Vagina (tissue), 2 donors: ENCODE measurements at places on chromosomes 5 and 9.
A peak's percentile ranks its signal among the peaks of the same experiment; 100 is the strongest.

GRCh38 chr5:138210985-138211384, 2.1 kb downstream of the CDC23 start:
- no peak for DNase-seq

GRCh38 chr5:179536676-179537075, 13.7 kb upstream of the RUFY1 start:
- no peak for DNase-seq

- DNase-seq, result no peak
These were observed 140.1 kb downstream of the TLE4 start for GRCh38 chr9:79711874-79712273.

DNA sequence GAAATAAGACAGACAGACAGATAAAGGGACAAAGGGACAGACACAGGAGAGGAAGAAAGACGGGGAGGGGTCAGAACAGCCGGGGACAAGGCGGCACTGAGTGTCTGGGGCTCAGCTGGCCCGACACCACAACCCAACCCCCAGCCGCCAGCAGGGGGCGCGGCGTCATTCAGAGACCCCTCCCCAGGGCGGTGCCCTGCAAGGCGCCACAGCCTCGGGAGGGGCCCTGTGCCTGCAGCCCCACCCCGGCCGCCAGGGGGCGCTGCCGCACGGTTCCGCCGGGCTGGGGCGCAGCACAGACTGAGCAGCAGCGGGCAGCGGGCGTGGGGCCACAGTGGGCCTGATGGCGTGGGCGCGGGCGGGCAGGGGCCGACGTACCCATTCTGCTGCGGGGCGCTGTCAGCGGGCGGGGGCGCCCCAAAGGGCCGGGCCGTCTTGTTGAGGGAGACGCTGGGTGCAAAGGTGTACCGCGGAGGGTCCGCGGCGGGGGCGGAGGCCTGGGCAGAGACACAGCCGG, 5.9 kb downstream of the PDLIM7 start:
- no peak for DNase-seq

DNA sequence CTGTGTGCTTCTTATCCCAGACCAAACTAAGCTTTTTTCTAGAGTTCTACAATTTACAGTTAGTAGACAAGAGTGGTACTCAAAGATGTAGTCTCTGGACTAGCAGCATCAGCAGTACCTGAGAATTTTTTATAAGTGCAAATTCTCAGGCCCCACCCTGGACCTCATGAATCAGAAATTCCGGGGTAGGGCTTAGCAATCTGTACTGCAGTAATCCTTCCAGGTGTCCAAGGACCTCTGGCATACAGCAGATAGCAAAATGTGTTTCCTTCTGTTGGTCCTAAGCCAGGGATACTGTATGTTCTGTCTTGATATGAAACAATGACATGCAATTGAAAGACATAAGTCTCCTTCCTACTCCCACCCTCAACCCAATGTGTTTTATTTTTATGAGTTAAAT, 194.3 kb downstream of the MSX2 start:
- no peak for DNase-seq

GRCh38 chr9:124180557-124180956, 77.2 kb upstream of the NEK6 start:
- DNase-seq, result no peak

- DNase-seq, result no peak
These were observed 44.0 kb upstream of the SVEP1 start for GRCh38 chr9:110623462-110624025.

DNA sequence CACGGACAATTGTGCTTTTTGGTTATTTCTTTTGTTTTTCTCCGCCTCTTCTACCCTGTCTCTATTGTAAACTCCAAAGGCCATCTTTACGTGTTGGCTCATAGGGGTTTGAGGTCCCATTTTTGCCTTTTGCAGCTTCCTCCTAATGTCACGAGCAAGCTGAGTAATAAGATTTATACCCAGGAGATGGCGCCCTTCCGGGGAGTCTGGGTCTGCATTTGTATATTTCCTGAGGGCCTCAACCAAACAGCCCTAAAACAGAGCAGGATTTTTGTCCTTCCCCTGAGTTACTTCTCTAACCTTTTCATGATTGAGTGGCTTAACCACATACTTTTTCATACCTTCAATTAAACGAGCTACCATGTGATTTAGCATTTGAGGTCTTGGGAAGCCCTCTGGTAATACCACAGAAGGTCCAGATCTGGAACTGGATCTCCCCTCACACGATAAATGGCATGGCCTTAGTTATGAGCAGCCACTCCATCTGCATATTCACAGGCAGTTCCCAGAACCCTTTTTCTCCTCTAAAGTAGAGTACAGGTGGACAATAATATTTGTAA, 11.2 kb upstream of the CFAP95 start:
- DNase-seq, result no peak

DNA sequence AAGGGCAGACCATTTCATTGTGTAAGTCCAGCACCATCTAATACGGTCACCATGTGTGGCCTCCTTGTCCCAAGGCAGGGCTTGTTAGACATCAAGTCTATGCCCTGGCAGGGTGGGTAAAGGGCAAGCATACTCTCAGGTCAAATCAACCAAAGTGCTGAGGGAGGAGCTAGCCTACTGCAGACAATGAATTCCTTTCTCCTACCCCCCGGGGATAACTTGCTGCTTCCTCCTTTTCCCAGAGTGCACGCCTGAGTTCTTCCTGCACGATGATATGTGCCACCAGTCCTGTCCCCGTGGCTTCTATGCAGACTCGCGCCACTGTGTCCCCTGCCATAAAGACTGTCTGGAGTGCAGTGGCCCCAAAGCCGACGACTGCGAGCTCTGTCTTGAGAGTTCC, 71.4 kb downstream of the RFK start:
- no peak for DNase-seq

DNA sequence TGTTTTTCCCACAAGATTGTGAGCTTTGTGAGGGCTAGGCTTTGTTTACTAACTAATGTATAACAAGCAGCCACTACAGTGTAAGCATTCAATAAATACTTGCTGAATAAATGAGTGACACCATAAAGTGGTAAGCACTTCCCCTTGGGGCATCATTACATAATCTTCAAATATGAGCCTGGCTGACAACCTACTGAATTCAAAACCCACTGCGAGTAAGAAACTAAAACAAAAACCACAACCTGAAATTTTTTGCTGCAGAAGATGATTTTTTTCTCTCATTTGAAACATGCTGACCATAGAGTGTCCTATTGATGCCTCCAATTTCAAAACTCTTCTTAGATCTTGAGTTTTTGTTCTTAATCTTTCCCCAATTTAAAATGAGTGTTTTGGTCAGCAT, 331.3 kb upstream of the CCNG1 start:
- no peak for DNase-seq

DNA sequence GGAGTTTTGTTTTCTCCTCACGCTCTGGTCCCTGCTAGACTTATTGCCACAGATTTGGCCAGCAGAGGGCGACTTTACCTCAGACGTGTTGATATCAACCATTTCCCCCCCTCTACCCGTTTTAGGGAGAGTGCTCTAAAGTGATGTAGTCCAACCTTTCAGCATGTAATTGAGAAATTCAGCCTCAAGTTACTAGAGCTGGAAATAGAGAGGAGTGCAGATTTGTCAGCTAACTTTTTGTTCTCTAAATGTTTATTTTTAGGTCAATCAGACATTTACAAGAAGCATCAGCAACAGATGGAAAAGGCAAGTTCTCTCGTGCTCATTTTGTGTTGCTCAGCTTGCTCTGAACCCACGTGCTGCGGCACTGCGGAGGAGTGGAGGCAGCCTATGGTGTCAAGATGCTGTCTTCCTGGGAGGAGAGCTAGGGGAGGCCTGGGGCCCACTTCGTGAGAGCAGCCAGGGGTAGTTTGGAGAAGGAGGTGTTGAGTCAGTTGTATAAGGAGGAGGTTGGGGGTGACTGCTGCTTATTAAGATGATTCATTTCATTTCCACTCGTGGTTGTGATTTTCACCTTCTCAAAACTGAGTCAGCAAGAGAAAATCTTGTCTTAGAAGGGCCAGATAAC, 53.6 kb downstream of the GPR107 start:
- DNase-seq, result no peak

- DNase-seq, result no peak
These were observed 2.0 kb upstream of the CCL27 start for GRCh38 chr9:34664281-34665066.

DNA sequence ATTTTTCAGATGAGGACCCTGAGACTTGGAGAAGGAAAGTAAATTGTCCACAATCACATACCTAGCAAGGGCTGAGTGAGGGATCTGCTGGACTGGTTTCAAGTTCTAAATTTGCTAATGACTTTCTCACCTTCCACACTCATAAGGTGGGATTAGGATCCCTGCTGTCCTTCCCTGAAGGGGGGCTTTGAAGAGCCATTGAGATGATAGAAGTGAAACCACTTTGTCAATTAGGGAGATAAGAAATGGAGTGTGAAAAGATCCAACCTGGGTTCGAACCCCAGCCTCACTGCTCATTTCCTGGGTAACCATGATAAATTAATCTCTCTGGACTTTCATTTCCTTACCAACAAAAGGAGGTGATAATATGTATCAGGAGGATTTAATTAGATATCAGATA, 32.7 kb upstream of the FOXE1 start:
- no peak for DNase-seq

DNA sequence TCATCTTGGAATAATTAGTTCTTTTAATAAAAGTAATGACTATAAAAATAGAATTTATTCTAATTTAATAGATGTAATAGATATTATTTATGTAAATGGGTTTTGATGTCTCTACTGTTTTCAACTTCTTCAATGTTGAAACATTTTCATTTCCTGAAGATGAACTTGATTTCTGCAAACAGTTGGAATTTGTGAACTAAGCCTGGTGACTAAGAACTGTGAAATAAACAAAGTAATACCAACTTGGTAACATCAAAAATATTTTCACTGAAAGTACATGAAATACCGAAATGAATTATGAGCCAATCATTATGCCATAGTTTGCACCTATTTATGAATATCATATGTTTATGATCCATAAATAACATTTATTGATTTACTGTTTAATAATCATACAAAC, 143.8 kb upstream of the FGF10 start:
- no peak for DNase-seq

DNA sequence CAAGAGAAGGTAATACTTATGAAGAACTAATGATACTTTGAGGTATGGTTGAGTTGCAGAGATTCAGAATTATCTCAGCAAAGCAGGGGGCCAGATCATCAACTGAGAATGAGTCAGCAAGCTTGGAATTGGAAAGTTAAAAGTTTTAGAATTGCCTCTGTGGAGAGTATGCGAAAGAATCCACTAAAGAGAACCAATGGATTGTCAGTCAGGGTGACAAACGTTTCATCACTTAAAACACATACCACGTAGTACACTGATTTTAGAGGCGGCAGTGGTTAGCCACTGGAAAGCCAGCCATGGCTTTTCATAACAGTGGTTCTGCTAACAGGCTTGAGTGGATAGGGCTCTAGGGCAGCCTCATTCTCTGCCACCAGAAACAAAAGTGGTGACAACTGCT, 30.7 kb downstream of the AOPEP start:
- no peak for DNase-seq

GRCh38 chr5:1807451-1808185, 6.4 kb downstream of the NDUFS6 start:
- DNase-seq, result no peak

- DNase-seq, result no peak
These were observed 804 bp upstream of the IL17B start for GRCh38 chr5:149379818-149380374.

DNA sequence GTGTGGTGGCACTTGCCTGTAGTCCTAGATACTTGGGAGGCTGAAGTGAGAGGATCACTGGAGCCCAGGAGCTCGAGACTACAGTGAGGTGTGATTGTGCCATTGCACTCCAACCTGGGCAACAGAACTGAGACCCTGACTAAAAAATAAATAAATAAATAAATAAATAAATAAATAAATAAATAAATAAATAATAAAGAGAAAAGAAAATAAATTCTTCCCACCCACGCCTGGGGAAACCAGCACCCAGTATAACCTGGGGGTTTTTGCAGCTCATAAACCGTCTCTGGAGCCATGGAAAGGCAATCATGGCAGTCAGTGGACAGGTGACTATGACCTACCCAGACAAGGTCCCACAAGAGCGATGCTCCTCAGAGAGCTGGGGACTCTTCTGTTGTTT, 7.9 kb downstream of the WNT8A start:
- DNase-seq, result no peak

GRCh38 chr9:93114169-93114983, 18.4 kb downstream of the CARD19 start:
- no peak for DNase-seq

- DNase-seq, result no peak
These were observed 118.0 kb downstream of the SPATA31D1 start for GRCh38 chr9:82106536-82106935.

GRCh38 chr9:127185931-127186781, 63.7 kb upstream of the ANGPTL2 start:
- peak; percentile 98 for DNase-seq

GRCh38 chr5:174573221-174573994, 151.0 kb upstream of the MSX2 start:
- no peak for DNase-seq

GRCh38 chr5:135632798-135633197, 54.0 kb upstream of the CXCL14 start:
- no peak for DNase-seq

DNA sequence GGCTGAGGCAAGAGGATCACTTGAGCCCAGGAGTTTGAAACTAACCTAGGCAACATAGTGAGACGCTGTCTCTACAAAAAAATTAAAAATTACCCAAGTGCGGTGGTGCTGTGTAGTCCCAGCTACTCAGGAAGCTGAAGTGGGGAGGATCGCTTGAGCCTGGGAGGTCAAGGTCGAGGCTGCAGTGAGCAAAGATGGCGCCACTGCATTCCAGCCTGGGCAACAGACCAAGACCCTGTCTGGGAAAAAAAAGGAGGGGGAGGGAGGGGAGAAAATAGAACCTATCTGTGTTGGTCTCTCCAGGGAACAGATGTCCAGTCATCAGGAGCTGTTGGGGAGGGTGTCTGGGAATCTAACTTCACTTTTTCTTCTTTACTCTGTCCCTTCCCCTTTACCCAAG, 24.3 kb downstream of the MAT2B start:
- no peak for DNase-seq

- no peak for DNase-seq
These were observed 28.4 kb downstream of the PAX5 start for GRCh38 chr9:37005517-37006140.

GRCh38 chr9:70043285-70043684, 363 bp upstream of the MAMDC2 start:
- DNase-seq, result no peak

DNA sequence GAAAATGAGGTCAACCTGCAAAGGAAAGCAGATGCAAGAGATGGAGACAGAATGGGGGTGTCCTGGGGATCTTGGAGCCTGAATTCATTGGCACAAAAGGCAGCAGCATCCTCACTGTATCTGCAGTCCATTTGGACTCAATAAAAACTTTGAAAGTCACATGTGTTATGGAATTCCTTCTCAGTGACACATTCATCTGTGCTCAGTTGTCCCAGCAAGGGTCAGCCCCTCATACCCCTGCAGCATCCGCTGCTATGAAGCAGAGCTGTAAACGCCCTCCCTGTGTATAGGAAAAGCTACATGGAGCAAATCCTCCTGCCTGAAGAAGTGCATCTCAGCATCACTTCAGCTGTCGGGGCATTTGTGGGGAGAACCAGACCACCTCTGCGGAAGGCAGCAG, 14.5 kb upstream of the RARS1 start:
- no peak for DNase-seq
